Suppressor macrophage treated with lipopolysaccharide for 4 hours (primary cell): ENCODE measurements at places on chromosomes 13 and 19.
A peak's percentile ranks its signal among the peaks of the same experiment; 100 is the strongest.

DNA sequence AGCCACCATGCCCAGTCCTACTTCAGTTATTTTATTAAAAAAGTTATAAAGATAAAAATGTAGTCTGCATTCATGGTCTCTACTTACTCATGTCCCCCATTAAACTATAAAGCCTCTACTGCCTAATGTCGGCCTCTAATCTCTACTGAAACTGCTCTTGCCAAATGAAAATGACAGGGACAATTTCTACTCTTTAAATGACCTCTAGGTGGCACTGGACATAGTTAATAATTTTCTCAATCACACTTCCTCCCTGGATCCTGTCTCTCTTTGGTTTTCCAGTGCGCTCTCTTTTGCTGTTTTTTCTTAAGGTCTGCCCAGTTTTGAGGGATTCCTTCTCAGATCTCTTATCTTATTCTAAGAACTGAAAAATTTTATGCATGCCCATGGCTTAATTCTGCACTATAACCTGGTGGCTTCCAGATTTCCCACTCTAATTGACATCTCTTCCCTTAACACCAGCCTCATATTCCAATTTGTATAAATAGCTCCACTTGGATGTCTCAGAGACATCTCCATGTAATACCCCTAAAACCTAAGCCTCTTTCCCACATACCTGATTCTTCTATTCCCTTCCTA lies 54.3 kb downstream of the MTMR6 start:
- peak; percentile 70 for DNase-seq

GRCh38 chr19:11480715-11481533 lies at the start of gene ELAVL3:
Gene ELAVL3 (minus strand): TSS chr19:11481046. CDS start chr19:11480608, 438 bp downstream.
- no peak for DNase-seq

DNA sequence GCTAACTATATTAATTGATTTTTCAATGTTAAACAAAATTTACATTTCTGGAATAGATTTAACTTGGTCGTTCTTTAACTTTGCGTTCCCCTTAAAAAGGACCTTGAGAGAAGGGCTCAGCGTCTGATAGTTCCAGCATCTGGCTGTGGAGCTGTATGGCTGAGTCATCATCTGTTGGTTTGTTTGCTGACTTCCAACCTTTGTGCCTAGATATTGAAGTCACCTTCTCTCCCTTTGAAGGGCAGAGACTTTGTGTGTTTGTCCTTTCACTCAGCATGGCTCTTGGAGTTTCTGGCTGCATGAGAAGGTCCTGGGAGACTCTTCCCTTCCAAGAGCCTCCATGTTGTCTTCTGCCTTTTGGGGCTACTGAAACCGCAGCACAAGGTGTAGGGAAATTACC lies 16.6 kb upstream of the IRS2 start:
- no peak for DNase-seq

DNA sequence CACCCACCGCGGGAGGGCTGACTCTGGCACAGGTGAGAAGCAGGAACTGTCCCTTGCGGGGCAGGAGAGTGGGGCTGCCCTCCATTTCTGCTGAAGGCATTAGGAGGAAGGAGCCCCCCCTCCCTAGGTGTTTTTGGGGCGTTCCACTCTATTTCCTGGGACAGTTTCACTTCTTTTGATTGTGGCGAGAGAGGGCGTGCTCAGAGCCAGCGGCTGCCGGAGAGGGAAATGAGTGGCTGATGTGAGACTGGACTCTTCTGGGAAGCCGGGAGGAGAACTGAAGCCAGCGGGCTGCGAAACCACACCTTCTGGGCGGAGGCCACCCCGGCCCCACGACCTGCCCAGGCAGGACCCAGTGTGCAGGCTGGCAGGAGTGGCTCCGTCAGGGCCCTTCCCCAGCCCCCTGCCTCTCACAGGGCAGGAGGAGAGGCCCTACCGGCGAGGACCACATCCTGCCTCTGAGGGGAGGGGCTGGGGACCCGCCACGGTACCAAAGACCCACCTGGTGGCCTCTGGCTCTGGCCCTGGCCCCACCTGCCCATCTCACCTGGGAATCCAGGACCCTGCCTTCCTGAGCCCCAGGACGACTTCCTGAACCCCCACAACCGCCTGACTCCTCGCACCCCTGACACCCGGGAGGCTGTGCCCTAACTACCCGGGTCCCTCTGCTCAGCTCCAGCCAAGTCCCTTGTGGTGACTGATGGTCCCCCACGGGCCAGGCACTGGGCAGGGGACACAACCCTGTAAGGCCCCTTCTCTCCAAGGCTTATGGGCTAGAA lies 25.9 kb downstream of the MPND start:
- peak; percentile 90 for DNase-seq

- no peak for DNase-seq
Measured at GRCh38 chr13:30108216-30108912, 199.0 kb downstream of the KATNAL1 start.

DNA sequence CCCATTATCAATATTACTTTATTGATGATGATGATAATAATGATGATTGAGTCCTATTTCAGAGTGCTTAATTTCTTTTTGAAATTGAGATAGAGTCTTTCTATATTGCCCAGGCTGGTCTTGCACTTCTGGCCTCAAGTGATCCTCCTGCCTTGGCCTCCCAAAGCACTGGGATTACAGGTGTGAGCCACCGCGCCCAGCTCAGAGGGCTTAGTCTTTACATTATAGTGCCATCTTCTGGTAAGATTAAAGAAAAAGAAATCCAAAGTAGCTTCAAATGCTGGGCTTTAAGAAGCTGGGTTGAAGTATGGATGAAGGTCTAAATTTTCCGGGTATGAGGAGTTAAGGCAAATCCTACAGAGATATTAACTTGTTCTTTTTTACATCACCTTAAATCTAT lies 3.4 kb upstream of the ZNF333 start:
- DNase-seq, result peak; percentile 52

- no peak for DNase-seq
Measured at GRCh38 chr19:51530616-51531015, 854 bp downstream of the SIGLEC6 start.

GRCh38 chr13:78228940-78229339 lies 310.3 kb upstream of the EDNRB start:
- no peak for DNase-seq

- DNase-seq, result peak; percentile 69
Measured at GRCh38 chr19:46746281-46747057, at the start of gene STRN4. Gene STRN4 (minus strand): TSS chr19:46746450. CDS start chr19:46746430, 20 bp downstream.

- DNase-seq, result no peak
Measured at GRCh38 chr13:23715762-23716235, 145.6 kb downstream of the TNFRSF19 start.

DNA sequence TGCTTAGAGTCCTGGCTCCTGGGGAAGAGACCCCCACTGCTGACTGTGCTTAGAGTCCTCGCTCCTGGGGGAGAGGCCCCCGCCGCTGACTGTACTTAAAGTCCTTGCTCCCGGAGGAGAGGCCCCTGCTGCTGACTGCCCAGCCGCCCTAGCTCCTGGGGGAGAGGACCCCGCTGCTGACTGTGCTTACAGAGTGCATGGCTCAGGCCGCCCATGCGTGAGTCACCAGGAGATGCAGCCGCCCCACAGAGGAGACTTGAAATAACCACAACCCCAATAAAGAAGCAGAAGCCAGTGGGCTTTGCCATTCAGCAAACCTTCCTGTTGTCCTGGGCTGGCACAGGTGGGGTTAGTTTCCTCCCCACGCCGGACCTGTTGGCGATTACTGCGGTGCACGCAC lies 79.2 kb upstream of the C13orf46 start:
- peak; percentile 61 for DNase-seq

DNA sequence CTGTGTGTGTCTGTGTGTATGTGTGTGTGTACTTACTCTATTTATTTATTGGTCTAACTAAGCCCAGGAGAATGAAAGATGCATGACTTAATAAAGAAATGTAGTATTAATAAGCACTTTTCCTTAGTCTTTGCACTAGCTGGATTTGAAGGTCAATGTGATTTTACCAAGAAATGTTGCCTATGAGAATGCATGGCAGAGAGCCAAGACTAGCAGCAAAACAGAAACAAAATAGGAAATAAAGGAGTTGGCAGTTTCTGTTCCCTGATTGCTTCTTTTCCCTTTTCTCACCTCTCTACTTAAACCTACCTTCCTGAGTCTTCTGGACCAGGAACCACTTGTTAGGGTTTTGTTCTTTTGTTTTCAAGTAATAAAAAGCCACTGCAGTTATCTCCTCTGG lies 286.1 kb downstream of the KCTD12 start:
- DNase-seq, result peak; percentile 61

- no peak for DNase-seq
Measured at GRCh38 chr13:35824395-35824794, 306.8 kb downstream of the DCLK1 start.

GRCh38 chr19:43660971-43661360 lies 9.0 kb downstream of the PLAUR start:
- DNase-seq, result no peak

- no peak for DNase-seq
Measured at GRCh38 chr19:46321653-46322052, 24.8 kb downstream of the HIF3A start.

DNA sequence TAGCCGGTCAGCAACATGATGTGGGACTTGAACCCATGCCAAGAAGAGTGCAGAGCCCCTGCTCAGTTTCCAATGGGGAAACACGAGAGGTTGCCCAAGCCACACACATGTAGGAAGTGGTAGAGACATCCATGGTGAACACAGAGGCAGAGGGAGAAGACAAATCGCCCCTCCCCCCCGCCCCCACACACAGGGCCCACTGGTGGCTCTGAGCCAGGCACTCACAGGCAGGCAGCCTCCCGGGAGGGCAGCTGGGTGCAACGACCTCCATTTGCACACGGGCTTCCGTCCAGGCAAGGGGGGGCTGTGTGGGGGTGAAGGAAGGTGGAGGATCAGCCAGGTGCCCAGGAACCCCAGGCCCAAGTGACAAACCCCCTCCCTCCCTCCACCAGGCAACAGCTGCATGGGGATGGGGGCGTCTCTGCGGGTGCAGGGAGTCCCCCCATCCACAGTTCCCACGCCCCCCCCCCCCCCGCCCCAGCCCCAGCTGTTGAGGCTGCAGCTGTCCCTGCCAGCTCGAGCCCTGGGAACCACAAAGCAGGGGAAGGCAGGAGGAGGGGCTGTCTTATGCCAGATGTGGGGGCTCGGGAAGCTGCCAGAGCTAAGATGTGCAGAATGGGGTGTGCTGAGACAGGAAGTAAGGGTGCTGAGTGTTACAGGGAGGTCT lies 3.4 kb downstream of the NOTCH3 start:
- DNase-seq, result peak; percentile 59

DNA sequence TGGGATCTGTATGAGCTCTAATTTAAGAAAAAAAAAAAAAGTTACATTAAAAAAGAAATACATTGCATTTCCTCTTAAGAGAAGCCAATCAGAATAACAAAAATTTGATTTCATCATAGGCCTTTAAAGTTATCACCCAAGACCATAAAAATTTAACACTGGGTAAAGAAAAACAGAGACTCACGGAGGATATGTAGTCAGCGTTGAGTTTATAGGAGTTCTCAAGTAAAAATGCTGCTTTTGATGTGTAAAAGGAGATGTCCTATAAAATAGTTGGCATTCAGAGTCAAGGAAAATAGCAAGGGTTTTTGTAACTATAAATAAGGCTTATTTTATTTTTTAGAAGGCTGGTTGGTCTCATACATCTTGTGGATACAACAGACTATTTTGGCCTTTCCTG lies 191.1 kb downstream of the EFNB2 start:
- DNase-seq, result no peak

DNA sequence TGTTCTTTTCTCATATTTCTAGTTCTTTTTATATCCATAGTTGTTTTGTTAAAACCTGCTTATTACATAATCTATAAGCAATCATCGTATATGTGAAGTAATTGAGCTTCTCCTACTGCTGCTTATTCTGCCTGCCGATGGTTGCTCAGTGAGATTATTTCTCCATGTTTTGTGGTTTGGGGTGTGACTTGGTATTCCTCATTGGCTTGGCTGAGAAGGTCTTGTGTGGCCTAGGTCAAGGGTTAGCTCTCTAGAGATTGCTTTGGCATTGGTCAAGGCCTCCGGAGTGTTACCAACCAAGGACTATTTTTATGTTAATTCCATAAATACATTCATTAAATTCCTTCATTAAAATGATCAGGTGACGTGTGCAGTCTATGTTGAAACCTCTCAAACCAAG lies 302.8 kb downstream of the MYO16 start:
- DNase-seq, result peak; percentile 12

GRCh38 chr19:5864013-5864720 lies 6.2 kb downstream of the FUT5 start:
- no peak for DNase-seq

- no peak for DNase-seq
Measured at GRCh38 chr13:82847595-82847994, 1034.7 kb downstream of the SLITRK1 start.

DNA sequence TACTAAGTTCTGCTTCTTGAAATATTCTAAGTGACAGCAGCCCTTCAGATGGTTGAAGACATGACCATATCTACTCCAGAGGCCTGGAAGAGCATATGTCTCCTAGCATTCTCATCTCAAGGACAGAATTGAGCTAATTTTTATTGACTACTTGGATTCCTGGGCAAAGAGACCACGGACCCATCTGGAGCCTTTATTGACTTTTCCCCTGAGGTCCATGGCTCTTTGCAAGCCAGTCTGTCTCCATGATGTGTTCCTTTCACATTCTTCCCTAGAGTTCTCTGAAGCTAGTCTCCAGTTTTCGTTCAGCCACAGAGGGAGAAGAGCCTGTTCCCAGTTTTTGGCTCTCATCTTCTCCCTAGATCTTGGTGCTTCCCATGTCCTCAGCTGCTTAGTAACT lies 202.7 kb downstream of the PCCA start:
- no peak for DNase-seq

GRCh38 chr19:46076951-46077814 lies 36.4 kb upstream of the IGFL4 start:
- peak; percentile 84 for DNase-seq

DNA sequence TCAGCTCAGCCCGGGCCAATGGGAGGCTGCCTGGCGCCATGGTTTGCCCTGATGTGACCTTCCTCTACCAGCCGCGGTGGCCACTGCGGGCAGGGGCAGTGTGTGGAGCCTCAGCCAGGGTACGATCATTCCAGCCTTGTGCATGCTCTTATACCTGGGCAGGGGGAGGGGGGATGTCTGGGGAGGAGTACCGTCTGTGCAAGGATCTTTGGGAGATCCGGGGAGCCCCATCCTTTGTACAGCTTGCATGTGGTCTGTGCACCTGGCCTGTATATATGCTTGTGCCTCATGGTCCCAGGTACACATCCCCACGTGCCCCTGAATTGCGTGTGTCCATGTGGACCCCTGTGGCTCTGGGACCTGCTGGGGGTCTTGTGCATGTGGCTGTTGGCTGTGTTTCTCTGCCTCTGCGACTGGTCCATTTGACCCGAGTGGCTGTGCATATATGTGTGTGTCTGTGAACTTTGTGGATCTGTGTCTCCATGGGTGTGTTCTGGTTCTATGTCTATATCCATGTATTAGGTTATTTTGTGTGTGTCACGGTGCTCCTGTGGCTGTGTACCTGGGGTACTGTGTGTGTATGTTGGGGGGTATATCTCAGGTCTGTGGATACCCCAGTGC lies 12.8 kb upstream of the NANOS3 start:
- no peak for DNase-seq

GRCh38 chr19:815079-815774 lies 6.5 kb downstream of the PLPPR3 start:
- DNase-seq, result no peak

GRCh38 chr19:50393589-50393988 lies 9.4 kb downstream of the POLD1 start:
- DNase-seq, result no peak

- DNase-seq, result peak; percentile 67
Measured at GRCh38 chr19:2488942-2489731, 13.2 kb downstream of the GADD45B start.

- DNase-seq, result no peak
Measured at GRCh38 chr19:10617409-10618121, 7.8 kb upstream of the SLC44A2 start.
